ENCODE measurements at places on chromosomes 1 and 21. TPM values are rescaled to one million over a fixed set of nuclear protein-coding genes. Genes with fewer than 3 reads are reported as not detected.

GRCh38 chr1:241947354-241947753, 10.2 kb upstream of the BECN2 start:
- no peaks in the 10 kb centered on the region for H3K4me1 ChIP-seq
- DNase-seq, result no peak
- no peak overlapping the region for H3K4me3 ChIP-seq
- H3K27me3 ChIP-seq, result no peaks in the 10 kb centered on the region
- no peak overlapping the region for H3K27ac ChIP-seq

- no peak overlapping the region for H3K4me3 ChIP-seq
- H3K27ac ChIP-seq, result no peak overlapping the region
- peaks cover 29% of the 10 kb centered on the region for H3K4me1 ChIP-seq
- H3K36me3 ChIP-seq, result no peaks in the 10 kb centered on the region
- no peak for DNase-seq
- peaks cover 25% of the 10 kb centered on the region for H3K27me3 ChIP-seq
Observed at GRCh38 chr1:6488602-6489382, 2.7 kb downstream of the PLEKHG5 start.

GRCh38 chr1:48493041-48493440, 21.0 kb upstream of the SPATA6 start:
- no peaks in the 10 kb centered on the region for H3K4me1 ChIP-seq
- no peaks in the 10 kb centered on the region for H3K27me3 ChIP-seq
- no peak overlapping the region for H3K4me3 ChIP-seq
- DNase-seq, result no peak

- H3K27ac ChIP-seq, result no peak overlapping the region
- no peaks in the 10 kb centered on the region for H3K36me3 ChIP-seq
- DNase-seq, result peak; percentile 72
- H3K4me3 ChIP-seq, result no peak overlapping the region
- peaks cover 16% of the 10 kb centered on the region for H3K4me1 ChIP-seq
Observed at GRCh38 chr1:206797534-206798383, 25.5 kb upstream of the IL10 start.

GRCh38 chr1:54506594-54506993, 41.4 kb upstream of the ACOT11 start:
- no peaks in the 10 kb centered on the region for H3K4me1 ChIP-seq
- no peaks in the 10 kb centered on the region for H3K27me3 ChIP-seq
- H3K36me3 ChIP-seq, result no peaks in the 10 kb centered on the region
- H3K27ac ChIP-seq, result no peak overlapping the region
- H3K4me3 ChIP-seq, result no peak overlapping the region

DNA sequence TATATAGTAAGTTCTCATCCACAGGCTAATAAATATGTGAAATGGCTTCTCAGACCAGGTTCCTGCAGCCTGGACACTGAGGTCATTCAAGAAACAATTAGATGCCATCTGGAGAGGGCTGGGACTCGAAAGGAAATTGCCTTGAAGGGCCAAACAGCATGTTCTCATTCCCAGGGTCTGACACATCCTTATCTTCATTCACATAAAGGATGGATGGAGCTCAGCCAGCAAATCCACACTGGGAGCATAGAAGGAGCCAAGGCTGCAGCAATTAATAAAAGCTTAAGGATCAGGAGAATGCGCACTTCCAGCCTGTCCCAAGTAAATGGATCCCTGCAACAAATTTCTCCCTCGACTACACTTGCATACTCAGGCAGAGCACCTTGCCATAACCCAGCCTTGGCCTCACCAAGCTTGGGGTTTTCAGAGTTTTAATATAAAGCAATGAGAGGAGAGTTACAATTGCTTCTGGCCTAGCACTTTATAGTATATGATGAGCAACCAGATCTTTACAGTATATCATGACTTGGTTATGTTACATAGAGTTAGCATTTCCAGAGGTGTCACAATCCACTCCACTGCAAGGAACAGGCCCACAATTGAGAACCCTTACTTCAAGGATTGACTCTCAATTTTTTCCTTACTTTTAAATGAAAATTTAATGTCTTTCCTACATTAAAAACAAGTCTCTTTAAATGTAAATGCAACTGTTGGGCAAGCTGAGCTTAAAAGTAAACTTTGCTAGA, 55.9 kb downstream of the BCAR3 start:
- H3K4me3 ChIP-seq, result no peak overlapping the region
- no peaks in the 10 kb centered on the region for H3K36me3 ChIP-seq
- no peaks in the 10 kb centered on the region for H3K27me3 ChIP-seq
- no peak overlapping the region for H3K27ac ChIP-seq
- no peaks in the 10 kb centered on the region for H3K4me1 ChIP-seq

DNA sequence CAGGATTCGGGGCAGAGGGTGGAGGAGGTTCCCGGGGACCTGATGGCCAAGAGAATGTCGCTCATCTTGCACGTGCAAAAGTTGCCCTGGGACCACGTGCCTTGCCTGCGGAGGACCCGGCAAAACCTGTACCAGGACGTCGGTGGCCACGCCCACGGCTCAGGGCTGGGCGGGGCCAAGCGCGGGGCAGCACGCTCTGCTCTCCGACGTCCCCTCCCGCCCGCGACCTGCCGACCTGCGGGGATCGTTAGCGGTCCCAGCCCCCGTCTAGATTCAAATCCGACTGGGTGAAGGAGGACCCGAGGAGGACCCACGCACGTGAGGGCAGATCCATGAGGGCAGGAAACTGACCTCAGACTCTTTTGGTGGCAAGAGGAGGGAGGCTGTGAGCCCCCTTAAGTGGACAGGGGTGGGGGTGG, at the start of gene C1orf167:
Gene C1orf167 (plus strand): TSS at position 206 of the 419 bp plus-strand sequence. CDS start 2,208 bp downstream, outside the sequence.
- H3K4me3 ChIP-seq, result no peak within 1 kb of the TSS
- H3K27ac ChIP-seq, result no peak within 1 kb of the TSS
- peaks cover 2% of the 10 kb centered on the region for H3K27me3 ChIP-seq
- peak; percentile 34 for DNase-seq
- peaks cover 6% of the 10 kb centered on the region for H3K4me1 ChIP-seq
- H3K36me3 ChIP-seq, result no peaks in the 10 kb centered on the region

DNA sequence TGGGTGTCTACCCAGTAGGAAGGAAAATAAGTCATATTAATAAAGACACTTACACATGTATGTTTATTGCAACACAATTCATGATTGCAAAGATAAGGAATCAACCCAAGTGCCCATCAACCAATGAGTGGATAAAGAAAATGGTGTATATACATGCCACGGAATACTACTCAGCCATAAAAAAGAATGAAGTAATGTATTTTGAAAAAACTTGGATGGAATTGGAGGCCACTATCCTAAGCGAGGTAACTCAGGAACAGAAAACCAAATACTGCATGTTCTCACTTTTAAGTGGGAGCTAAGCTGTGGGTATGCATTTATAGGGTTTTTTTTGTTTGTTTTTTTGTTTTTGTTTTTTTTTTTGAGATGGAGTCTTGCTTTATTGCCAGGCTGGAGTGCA, 49.1 kb downstream of the VANGL2 start:
- H3K27ac ChIP-seq, result no peak overlapping the region
- peaks cover 5% of the 10 kb centered on the region for H3K4me1 ChIP-seq
- H3K27me3 ChIP-seq, result no peaks in the 10 kb centered on the region
- DNase-seq, result no peak

DNA sequence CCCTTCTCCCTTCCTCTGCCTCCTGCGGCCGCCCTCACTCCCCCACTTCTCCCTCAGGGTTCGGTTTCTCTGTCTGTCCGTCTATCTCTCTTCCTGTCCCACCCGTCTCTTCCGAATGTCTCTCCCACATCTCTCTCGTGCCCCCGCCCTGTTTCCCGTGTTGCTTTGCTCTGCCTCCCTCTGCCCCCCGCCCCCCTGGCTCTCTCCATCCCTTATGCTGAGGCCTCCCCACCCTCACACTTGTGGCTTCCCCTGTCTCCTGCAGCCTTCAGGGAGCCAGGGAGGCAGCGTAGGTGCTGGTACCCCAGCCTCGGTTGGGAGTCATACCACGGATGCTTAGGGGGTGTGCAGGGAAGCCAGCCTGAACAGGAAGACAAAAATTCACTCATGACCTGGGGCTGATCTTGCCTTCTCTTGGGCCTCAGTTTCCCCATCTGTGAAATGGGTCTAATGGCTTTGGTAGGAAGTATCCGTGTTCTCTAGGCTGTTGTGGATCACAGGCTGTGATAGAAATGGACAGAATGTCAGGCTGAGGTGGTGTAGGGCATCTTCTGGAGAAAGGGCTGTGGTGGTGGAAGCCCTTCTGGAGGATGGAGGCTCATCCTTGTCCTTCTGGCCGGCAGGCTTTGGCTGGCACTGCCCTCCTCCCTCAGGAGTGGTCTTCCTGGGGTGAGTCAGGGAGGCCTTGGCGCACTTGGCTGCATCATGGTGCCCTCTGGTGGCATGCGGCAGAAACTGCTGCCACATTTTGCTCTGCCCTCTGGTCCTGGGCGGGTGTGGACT, 55.5 kb downstream of the FOXO6 start:
- no peaks in the 10 kb centered on the region for H3K36me3 ChIP-seq
- H3K27me3 ChIP-seq, result no peaks in the 10 kb centered on the region
- H3K27ac ChIP-seq, result no peak overlapping the region
- peak; percentile 82 for DNase-seq

DNA sequence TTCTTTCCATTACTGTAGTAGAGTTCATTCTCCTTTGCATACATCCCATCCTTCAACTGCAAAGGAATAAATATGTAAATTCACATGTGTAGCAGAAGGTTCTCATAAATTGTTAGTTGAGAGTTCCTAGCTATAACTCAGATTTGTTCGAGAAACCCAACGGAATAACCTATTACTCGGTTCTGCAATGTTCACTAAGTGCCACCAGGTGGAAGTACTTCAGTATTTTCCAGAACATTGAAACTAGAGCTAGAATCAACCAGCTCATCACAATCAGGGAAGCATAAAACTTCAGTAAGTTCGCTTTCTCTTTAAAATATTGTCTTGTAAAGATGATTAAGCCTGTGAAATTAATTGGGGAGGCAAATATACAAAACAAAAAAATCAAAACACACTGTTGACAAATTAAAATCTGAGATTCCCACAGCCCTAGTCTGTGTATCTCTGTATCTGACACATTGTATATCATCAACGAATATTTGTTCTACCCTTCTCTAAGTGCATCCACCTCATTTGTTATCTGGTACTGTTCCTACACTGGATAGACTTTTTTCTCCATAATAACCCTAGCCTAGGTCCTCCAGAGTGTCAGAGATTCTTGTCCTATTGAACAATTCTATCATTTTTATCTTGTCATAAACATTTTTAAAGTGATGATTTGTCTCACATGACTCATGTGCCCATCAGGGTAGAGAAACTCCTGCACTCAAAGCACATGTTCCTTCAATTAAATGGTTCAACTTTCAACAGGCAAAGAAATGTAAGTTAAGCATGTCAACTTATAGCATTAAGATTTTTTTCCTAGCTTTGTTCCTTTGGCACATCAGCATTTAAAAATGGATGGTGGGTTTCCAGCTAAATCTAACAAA, 31.9 kb downstream of the MROH9 start:
- no peak overlapping the region for H3K27ac ChIP-seq
- H3K27me3 ChIP-seq, result no peaks in the 10 kb centered on the region
- H3K4me3 ChIP-seq, result no peak overlapping the region
- H3K4me1 ChIP-seq, result no peaks in the 10 kb centered on the region
- H3K36me3 ChIP-seq, result no peaks in the 10 kb centered on the region

- H3K4me3 ChIP-seq, result no peak overlapping the region
- peaks cover 39% of the 10 kb centered on the region for H3K4me1 ChIP-seq
- DNase-seq, result no peak
- H3K27me3 ChIP-seq, result no peaks in the 10 kb centered on the region
- H3K36me3 ChIP-seq, result peaks cover 47% of the 10 kb centered on the region
Observed at GRCh38 chr1:26754086-26754874, 33.5 kb upstream of the PIGV start.

DNA sequence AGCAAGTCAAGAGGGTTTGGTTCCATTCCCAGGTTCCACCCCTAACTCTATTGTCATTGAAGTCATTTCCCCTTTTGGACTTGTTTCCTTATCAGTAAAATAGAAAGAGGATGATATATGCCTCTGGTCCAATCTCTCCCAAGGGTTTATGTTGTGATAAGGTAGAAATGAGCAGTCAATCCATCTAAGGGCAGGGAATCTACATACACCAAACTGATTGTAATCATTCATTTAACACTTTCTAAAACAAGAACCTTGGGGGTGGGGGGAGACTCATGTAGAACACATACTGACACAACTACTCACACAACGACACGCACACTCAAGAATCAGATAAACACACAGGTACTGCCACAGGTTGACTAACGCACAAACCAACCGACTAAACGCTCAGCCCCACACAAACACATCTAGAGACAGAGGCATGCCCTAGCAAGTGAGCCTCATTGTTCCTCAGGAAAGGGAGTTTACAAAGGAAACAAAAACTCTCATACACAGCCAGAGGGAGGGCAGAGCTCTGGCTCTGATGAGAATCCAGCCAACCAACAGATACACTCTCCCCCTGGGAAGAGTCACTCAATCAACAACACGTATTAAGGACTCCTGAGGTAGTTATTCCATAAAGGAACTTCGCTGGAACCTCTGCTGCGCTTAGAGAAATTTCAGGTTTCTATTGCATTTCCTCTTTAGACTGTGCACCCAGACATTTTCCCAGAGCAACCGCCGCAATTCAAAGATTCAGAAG, 1.0 kb downstream of the F11R start:
- no peaks in the 10 kb centered on the region for H3K27me3 ChIP-seq
- H3K4me3 ChIP-seq, result peak overlapping the region; percentile 87
- H3K4me1 ChIP-seq, result peaks cover 23% of the 10 kb centered on the region
- peak overlapping the region; percentile 74 for H3K27ac ChIP-seq
- no peak for DNase-seq

DNA sequence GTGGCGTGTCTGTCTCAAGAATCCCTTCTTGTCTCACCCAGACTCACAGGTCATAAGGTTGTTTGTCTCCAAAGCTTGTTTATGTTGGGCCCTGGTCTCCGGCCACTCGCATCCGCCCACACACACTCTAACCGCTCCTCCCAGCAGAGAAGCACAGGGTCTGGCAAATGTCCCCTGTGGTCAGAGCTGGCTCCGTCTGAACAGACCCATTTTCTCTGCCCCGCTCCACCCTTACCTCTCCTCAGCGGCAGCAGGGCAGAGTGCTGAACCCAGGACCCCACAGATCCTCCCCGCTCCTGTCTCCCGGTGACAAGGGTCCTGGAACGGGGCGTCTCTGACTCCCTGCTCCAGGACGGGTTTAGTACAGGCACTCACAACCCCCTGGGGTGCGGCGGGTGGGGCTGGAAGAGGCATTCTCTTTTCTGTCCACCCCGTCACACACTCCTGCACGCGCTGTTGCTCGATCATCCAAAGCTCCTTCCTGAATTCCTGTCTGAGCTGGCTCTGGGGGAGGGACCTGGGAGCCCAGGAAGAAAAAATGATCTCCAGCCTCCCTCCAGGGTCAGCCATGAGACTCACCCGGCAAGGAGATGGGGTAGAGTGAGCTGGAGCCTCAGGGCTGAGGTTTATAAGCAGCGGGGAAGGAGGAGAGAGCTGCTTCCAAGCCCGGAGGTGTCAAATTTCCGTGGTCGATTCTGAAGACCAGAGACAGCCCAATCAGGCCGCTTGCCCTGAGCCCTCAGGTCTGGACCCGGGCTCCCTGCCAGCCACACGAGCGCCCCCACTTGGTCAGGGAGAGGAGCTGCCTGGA, at the start of gene S100A13:
Gene S100A13 (minus strand): TSS at position 602 of the 811 bp plus-strand sequence. CDS start 1,033 bp downstream, outside the sequence.
- no peaks in the 10 kb centered on the region for H3K27me3 ChIP-seq
- DNase-seq, result no peak

- H3K27me3 ChIP-seq, result no peaks in the 10 kb centered on the region
- peaks cover 3% of the 10 kb centered on the region for H3K4me1 ChIP-seq
- H3K4me3 ChIP-seq, result no peak overlapping the region
- peaks cover 51% of the 10 kb centered on the region for H3K36me3 ChIP-seq
- DNase-seq, result peak; percentile 29
Observed at GRCh38 chr1:228393268-228393701, 13.3 kb downstream of the TRIM11 start.

The CCNL2 gene
- 253 TPM for total RNA-seq

The PTGS2 gene
- 6.9 TPM for total RNA-seq

The OR2T33 gene
- total RNA-seq, result not detected

The TRIM45 gene
- total RNA-seq, result 0.77 TPM

The OPRD1 gene
- total RNA-seq, result not detected

The AMY1A gene
- total RNA-seq, result not detected
